ENCODE measurements at places on chromosomes 2 and 18. TPM values are rescaled to one million over a fixed set of nuclear protein-coding genes. Genes with fewer than 3 reads are reported as not detected.
A peak's percentile ranks its signal among the peaks of the same experiment; 100 is the strongest.

DNA sequence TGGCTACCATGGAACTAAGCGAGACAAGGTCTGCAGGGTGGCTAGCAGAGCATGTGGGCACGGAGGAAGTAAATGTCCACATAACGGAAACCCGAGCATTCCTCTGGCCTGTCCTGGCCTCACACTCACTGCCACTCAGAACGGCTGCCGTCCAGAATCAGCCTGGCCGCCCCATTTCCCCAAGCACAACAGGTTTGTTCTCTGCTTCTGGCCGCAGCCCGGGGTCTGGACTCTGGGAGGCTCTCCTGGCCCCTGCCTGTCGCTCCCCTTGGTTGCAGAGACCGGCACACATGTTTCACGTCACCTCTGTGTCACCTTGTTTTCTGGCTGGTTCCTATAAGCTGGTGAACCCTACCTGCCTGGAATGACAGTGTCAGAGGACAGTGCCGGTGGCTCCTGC lies 69.3 kb downstream of the GLI2 start:
- no peak for DNase-seq

DNA sequence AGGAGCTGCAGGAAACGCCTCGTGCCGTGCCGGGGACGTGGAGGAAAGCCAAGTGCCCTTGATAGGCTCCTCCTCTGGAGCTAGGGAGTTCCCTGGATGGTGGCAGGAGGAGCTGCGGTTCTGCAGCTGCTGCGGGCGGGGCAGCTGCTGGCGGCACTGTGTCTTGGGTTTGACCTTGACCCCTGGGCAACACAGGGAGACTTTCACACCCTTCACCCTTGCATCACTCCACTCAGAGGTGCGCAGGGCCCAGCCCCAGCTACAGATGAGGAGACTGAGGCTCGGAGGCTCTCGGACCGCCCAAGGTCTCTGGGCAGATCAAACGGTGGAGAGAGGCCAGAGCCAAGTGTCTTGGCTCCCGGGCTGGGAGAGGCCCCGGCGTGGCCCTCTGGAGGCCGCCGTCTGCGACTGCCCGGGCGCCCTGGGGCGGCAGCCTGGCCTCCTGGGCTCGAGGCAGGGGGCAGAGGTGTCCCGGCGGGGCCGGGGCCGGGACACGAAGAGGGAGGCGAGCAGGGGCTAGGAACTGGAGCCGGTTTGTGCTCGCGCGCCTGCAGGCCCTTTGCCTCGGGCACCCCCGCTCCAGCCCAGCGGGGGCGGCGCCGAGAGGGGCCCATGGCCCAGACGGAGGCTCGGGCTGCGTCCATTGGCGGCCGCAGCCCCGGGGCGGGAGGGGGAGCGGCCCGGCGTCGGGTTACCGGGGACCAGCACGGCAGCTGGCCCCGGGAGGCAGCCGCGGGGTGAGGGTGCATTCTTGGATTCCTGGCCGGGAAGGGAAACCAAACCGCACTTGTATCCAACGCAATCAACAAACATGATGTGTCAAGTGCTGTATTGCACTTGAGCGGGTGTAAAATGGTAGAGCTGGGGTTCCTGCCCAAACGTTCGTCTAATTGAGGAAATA lies 129.6 kb upstream of the SLC1A4 start:
- peak; percentile 86 for DNase-seq

Gene ICA1L
- 9.6 TPM for polyA plus RNA-seq

Gene ST8SIA5
- polyA plus RNA-seq: 5.2 TPM

DNA sequence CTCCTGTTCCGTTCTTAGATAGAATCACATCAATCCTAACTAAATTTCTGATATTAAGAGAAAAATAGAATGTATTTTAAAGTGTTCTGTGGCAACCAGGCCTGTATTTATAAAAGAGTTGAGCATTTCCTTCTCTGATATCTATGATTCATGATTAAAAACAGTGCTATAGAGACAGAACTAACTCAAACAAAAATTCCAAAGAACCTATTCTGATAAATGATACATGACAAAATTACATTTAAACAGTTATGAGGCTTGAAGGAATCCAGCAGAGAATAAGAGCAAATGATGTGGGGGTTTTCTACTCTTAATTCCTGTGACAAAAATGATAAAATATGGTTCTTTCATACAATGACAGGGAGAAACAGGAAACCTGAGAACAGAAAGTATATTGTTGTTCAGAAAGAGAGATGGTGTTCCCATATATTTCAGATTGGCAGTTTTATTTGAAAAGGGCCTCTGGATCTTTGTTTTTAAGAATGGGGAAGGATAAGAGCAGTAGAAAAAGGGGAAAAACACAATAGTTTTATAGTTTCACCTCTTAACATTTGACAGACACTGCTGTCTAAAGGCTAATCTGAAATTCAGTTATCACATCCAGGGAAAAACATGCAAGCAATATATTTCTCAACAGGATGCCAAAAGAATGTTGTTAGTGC lies 944.3 kb downstream of the LRP1B start:
- DNase-seq: no peak

Gene REG3G
- not detected for polyA plus RNA-seq

- peak; percentile 37 for DNase-seq
Measured at GRCh38 chr2:218218268-218219185, 1.5 kb downstream of the ARPC2 start.

DNA sequence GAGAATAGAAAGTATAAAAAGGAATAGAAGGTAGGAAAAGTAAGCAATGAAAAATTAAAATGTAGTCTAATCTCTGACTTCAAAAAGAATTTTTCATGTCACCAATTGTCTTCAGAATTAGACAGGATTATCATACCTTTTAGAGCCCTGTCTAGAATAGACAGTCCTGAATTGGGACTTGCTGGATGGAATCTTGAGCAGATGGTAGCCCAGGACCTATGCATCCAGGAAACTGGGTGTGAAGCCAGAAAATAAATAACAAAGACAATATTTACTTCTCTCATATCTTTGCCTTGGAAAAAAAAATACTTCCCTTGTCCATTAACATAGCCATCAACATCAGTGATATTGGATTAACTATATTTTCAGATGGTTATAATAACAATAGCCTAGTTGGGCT lies 97.8 kb upstream of the UNC80 start:
- no peak for DNase-seq

DNA sequence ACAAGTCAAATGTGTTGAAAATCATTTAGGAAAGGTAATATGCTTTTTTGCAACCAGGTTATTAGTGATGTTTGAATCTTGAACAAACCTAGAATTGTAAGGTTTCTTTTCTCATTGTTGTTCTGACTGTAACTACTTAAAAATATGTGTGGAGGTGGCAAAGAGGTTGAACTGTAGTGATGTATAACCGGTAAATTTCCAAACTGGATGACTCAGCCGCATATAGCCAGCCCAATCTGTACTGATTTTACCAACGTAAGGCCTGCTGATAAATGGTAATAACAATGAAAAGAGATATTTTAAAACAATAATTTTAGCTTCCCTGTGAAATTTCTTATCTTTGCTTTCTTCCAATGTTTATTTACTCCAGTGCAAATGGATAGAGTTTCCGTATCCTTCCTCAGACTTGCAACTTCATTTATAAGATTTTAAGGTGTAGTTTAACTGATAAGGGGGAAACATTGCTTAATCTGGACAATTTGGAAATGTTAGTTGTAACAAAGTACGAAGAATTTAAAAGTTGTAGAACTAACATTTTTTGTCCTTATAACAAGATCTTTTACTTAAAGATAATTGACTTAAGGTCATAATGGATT lies 1170.4 kb upstream of the ZEB2 start:
- no peak for DNase-seq

DNA sequence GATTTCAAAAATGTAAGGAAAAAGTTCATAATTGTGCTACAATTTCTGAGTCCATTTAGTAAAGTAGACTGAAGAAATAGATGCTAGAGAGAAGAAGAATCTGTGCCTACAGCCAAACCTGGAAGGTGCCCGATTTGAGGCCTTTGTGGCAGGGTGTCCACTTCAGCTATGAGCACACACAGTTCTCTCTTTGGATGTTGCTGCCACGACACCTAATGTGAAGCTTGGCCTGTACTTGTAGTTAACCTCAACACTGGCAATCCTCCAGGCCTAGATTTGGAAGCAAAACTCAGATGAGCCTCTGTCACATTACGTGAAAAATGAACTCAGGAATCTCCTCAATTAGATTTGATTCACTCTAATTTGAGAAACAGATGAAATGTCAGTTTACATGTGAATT lies 90.1 kb upstream of the LRP1B start:
- peak; percentile 21 for DNase-seq

DNA sequence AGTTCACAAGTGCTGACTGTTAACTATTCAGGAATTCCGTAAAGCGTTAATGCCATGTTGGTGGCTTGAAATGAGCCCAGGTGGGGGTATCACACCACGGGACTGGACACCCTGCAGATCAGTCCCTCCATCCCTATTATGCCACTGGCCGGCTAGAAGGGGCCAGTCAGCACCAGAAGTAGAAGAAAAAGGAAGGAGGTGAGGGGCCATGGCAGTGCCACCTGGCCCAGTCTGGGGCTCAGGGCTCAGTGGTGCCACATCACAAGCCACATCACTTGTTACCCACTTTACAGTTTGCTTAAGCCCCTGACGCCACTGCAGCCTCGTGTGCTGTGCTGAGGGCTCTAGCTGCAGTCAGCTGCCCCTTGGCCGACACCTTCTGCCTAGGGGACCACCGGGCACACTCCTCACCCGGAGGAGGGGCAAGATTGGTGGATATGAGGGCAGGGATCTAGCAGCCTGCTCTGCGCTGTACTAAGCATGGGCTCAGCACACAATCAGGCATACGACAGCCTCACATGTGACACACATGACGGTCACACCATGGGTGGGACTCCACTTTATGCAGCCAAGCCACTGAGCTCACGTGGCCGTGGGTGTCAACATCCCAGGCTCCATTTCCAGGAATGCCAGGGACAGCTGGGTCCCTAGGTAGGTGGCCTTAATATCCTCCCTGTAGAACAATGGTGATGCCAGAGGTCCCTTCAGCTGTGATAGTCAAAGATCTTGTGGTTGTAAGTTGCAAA lies 3.6 kb downstream of the LIMS2 start:
- DNase-seq: no peak

DNA sequence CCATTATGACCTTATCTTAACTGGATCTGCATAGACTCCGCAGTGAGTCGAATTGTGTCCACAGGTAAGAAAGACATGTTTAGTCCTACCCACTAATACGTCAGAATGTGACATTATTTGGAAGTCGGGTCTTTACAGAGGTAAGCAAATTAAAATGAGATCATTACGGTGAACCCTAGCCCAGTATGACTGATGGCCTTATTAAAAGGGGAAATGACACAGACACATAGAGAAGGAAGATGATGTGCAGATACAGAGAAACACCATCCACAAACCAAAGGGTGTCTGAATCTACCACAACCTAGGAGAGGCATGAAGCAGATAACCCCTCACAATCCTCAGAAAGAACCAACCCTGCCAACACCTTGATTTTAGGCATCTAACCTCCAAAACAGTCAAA lies 135.6 kb downstream of the GALNT1 start:
- no peak for DNase-seq

DNA sequence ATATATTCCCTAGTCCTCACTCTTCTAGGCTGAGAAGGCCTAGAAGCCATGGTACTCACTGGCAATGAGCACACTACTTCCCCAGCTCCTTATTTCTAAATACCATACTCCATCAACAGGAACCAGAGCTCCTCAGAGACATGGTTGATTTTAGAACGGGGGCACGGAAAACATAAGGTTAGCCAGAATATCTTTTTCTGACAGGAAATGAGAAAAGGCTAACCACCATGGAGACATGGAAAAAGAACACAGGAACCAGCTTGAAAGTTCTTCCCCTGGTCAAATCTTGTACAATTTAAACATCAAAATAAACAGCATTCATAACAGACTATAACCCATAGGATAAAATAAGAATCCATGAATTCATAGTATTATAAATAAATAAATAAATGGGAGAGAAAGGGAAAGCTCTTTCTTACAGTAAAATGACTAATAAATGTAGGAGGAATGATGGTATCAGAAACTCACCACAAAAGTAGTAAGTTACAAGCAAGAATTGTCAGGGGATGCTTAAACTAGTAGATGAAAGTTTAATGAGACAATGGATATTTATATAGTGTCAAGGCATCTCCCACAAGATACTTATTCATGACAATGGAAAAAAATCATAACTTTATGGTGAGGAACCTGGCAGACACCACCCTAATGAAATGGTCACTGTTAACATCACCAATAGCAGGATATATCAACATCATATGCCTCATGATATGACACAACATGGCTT lies 20.6 kb upstream of the GCC2 start:
- DNase-seq: no peak

DNA sequence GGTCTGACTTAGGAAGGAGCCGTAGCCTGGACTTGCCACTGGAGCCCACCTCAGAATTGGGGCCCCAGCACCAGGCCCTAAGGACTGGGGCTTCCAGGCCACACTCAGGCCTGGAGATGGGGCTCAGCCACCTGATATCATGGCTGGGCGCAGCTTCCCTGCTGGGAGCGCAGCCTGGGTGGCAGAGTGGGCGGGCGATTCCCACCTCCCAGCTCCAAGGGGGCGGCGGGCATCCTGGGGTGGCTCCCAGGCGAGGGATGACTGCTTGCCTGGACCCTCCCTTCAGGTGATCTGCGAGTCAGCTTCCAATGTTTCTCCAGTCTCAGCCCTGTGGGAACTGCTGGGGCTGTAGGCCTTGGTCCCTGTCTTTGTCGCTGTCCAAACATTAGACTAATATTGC lies 20.1 kb downstream of the GPR35 start:
- DNase-seq: no peak

Gene PPP1R1C
- 1.1 TPM for polyA plus RNA-seq

DNA sequence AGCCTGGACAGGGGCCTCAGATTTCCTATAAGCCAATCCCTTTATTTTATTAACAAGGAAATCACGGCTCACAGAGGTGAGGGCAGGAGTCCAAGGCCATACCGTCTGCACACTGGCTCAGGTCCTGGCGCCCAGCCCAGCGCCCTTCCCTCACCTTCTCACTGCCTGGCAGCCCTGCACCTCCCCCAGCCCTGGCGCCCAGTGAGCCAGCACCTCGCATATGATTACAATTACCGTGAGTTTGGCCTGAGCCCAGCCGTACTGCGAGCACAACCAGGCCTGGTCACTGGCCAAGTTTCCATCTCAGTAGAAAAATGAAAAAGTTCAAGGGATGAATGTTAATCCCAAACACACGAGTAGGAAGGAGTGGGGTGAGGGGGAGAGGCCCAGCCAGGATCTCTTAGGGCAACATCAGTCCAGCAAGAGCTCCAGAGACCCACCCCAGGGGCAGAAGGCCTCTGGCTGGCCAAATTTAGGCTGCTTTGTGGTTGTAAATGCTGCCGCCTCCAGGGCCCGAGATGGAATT lies 68.4 kb downstream of the MCFD2 start:
- DNase-seq: peak; percentile 96

Gene UGT1A6
- polyA plus RNA-seq: not detected

Gene ZNF516
- 33.0 TPM for polyA plus RNA-seq

DNA sequence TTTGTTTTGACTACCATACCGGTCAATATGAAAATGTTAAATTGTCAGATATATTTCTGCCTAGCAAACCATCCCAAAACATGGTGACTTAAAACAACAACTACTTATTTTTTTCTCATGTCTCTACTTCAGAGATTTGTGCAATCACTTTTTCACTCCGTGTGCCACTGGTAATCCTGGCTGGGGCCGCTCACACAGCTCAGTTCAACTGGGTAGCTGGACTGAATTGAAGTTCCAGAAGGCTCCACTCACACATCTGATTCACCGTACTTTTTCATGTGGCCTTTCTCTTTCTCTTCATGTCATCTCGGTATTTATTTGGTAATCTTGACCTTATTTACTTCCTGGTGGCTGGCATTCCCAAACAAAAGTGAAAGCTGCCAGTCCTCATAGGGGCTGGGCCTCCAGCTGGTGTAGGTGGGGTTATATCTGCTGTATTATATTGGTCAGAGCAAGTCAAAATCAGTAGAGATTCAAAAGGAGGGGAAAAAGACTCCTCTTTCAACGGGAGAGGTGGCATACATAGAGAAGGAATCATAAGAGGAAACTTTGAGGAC lies 513.9 kb upstream of the NXPH2 start:
- no peak for DNase-seq

Gene SYT4
- polyA plus RNA-seq: 0.09 TPM
